Chondrocyte (in vitro differentiated cells): ENCODE measurements at places on chromosomes 5 and 9. TPM values are rescaled to one million over a fixed set of nuclear protein-coding genes. Genes with fewer than 3 reads are reported as not detected.

DNA sequence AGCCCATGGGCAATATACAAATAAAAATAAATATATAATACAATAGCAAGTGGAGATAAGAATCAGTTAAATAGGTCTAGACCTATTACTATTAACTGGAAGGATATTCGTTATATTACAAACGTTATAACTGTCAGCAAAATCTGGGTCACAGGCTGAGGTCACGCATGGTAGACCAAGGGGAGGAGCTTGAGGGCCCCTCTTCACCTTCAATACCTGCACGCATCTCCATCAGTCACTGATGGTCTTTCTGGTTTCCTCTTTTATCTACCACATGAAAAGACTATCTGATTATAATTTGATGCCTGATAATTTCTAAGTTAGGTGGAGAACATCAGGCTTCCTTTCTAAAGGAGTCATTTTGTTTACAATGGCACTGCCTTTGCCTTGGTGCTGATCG lies 43.2 kb downstream of the MAT2B start:
- no peak for DNase-seq
- H3K4me1 ChIP-seq = no peaks in the 10 kb centered on the region
- H3K36me3 ChIP-seq = no peaks in the 10 kb centered on the region
- H3K27ac ChIP-seq = no peak overlapping the region
- H3K27me3 ChIP-seq = peaks cover 43% of the 10 kb centered on the region
- no peak overlapping the region for H3K4me3 ChIP-seq

The OR1J2 gene
- not detected in 3 replicates for total RNA-seq

The BTF3 gene
- total RNA-seq = 378 to 404 TPM (median 384 TPM) in 3 replicates

The PCDH12 gene
- 0.02 TPM in 1 of 3 replicates, not detected in the others for total RNA-seq

DNA sequence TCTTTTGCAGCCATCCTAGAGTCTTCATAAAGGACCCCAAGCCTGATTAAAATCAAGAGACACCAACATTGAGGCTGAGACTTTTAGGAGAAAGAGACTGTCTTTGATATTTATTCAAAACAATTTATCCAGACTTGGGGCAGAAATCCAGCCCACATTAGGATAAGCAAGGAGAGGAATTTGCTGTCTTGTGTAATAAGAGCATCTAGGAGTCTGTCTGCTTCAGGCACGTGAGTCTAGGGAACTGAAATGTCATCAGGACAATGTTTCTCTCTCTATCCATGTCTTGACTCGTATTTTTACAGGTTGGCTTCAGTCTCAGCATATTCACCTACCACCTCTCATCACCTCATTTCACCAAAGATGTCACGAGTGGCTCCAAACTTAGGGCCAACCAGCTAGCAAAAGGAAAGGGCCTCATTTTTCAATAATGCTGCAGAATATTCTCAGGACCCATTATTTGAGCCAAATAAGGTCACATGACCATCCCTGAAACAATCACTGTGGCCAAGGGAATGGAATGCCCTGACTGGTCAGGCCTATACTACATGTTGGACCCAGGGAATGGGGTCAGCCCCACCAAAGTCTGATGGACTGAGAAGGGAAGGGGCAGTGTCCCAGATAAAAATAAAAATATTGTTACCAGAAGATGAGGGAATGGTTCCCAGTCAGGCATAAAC lies 70.3 kb upstream of the SAP30L start:
- H3K27ac ChIP-seq = peak overlapping the region; percentile 77
- H3K4me1 ChIP-seq = peaks cover 46% of the 10 kb centered on the region
- H3K27me3 ChIP-seq = no peaks in the 10 kb centered on the region
- no peak for DNase-seq
- H3K36me3 ChIP-seq = peaks cover 27% of the 10 kb centered on the region

DNA sequence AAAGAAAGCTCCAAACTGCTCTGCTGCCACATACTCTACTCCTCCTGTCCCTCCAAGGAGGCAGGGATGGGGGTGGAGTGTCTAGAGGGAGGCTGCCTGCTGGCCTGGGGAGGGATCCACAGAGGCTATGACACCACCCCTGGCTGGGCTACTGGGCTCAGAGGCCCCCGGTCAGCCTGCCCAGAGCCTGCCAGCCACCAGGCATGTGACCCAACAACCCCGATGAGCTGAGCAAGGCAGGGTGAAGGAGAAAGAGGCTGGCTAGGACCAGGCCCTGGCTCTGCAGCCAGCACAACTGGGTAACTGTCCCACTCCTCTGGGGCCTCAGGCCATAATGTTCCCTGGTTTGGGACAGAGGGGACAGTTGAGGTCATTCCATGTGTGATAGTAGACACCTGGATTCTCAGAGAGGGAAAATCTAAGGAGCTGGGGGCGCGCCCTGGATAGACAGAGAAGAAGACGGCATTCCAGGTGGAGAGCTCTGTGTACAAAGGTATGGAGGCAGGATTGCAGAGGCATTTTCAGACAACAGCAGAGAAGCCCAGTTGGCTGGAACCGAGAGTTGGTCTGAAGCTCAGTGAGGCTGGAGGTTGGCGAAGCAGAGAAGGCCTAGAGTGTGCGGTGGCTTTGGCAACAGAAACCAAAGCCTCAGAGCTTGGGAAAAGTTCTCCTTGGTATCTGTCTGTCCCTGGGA lies 33.8 kb upstream of the IL17B start:
- H3K27ac ChIP-seq = peak overlapping the region; percentile 96
- H3K4me3 ChIP-seq = peak overlapping the region; percentile 100
- H3K36me3 ChIP-seq = peaks cover 78% of the 10 kb centered on the region
- DNase-seq = no peak

GRCh38 chr5:28046596-28046995 lies 1008.2 kb upstream of the CDH9 start:
- no peak for DNase-seq
- no peak overlapping the region for H3K27ac ChIP-seq
- H3K4me1 ChIP-seq = no peaks in the 10 kb centered on the region
- no peaks in the 10 kb centered on the region for H3K27me3 ChIP-seq

GRCh38 chr9:80030801-80031200 lies 459.0 kb downstream of the TLE4 start:
- H3K4me1 ChIP-seq = peaks cover 55% of the 10 kb centered on the region
- H3K27me3 ChIP-seq = no peaks in the 10 kb centered on the region
- no peak overlapping the region for H3K4me3 ChIP-seq
- H3K27ac ChIP-seq = peak overlapping the region; percentile 49
- H3K36me3 ChIP-seq = peaks cover 3% of the 10 kb centered on the region
- no peak for DNase-seq

The NRG2 gene
- 0.13 to 0.39 TPM (median 0.27 TPM) in 3 replicates for total RNA-seq

The PPP3R2 gene
- not detected in 3 replicates for total RNA-seq

The RORB gene
- not detected in 3 replicates for total RNA-seq

- no peaks in the 10 kb centered on the region for H3K27me3 ChIP-seq
- H3K27ac ChIP-seq = no peak overlapping the region
- DNase-seq = no peak
- no peak overlapping the region for H3K4me3 ChIP-seq
- H3K36me3 ChIP-seq = peaks cover 49% of the 10 kb centered on the region
Observed at GRCh38 chr9:134037641-134038040, 12.4 kb downstream of the BRD3OS start.

DNA sequence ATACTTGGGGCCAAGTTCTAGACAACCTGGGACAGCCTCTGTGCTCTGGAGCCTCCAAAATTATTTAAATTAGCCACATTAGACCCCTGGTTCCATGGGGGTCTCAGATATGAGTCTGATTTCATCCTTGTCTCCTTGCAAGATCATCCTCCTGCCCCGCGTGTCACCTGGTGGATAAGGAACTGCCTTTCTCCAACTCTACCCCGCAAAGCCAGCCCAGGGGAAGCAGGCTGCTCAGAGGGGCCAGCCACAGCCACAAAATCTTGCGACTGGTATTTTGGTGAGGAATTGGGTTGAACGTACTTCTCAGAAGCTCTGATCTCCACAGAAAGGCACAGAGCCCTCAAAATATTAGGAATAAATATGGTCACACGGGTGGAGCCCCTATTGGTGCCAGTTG lies 101.2 kb downstream of the AK8 start:
- peaks cover 15% of the 10 kb centered on the region for H3K27me3 ChIP-seq
- DNase-seq = no peak
- no peak overlapping the region for H3K4me3 ChIP-seq
- no peak overlapping the region for H3K27ac ChIP-seq
- peaks cover 1% of the 10 kb centered on the region for H3K36me3 ChIP-seq

- DNase-seq = no peak
- peak overlapping the region; percentile 86 for H3K27ac ChIP-seq
- no peak overlapping the region for H3K4me3 ChIP-seq
- H3K27me3 ChIP-seq = no peaks in the 10 kb centered on the region
- H3K36me3 ChIP-seq = peaks cover 4% of the 10 kb centered on the region
Observed at GRCh38 chr5:171270136-171270535, 38.9 kb upstream of the TLX3 start.

The ZNF300 gene
- total RNA-seq = 4.0 to 8.6 TPM (median 4.2 TPM) in 3 replicates

DNA sequence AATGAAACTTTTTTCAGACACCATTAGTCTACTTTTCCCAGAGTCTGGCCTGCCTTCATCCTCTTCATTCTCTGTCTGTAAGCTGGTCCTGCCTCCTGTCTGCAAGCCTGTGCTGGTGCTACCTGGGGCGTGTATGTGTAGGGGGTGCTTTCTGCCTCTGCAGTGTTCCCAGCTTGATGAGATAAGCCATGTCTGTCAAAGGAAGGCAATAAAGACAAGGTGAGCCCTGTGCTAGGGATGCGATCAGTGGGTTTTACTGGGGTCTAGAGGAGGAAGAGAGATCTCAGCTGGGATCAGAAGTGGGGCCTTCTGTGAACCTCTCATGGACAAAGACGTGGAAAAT lies 78.0 kb upstream of the TGFBR1 start:
- no peak overlapping the region for H3K27ac ChIP-seq
- no peak overlapping the region for H3K4me3 ChIP-seq
- no peaks in the 10 kb centered on the region for H3K27me3 ChIP-seq
- no peaks in the 10 kb centered on the region for H3K36me3 ChIP-seq
- DNase-seq = no peak

The CFAP157 gene
- 0.27 TPM in 1 of 3 replicates, not detected in the others for total RNA-seq
